ENCODE measurements at places on chromosomes 1 and 21.

DNA sequence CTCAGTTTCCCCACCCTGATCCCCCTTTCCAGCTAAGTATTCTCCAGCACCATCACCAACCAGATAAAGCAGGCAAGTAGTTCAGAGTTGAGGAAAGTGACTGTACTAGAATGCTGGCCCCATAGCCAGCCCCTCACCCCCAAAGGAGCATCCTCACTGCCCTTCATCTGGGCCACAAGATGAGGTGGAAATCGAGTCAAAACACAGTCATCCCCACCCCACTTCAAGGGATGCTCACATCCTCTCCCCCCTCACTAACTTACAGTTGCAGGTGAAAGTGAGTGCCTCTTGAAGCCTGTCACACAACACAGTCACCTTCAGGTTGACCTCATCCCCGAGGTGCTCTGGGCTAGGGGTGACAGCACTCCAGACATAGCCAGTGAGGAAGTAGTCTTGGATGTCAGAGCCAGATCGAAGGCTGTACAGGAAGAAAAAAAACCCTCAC is 30.4 kb downstream of the PIK3C2B start:
- DNase-seq, result no peak

DNA sequence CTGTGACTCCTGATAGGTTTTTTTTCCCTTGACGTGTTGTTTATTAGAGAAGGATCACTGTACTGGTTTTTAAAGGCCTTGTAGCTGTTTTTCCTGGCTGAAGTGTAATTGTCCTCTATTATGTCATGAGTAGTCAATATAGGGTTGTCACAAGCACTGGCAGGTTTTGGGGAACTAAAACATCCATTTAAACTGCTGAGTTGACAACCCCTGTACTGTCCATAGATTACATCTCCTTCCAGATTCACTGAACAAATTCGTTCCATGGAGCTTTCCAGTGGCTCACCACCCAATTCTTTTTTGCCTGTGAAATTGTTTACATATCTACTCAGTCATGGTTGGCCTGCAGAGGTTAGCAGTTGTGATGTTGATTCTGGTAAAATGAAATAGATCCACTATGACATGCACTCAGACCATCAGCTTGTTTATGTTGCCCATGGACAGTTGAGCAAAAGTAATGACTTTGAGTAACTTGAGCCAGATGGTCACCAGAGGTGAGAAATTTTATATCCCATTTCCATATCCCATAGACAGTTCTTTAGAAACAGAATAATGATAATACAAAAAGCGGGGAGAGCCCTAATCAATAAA is 59.9 kb upstream of the QSOX1 start:
- DNase-seq, result no peak

DNA sequence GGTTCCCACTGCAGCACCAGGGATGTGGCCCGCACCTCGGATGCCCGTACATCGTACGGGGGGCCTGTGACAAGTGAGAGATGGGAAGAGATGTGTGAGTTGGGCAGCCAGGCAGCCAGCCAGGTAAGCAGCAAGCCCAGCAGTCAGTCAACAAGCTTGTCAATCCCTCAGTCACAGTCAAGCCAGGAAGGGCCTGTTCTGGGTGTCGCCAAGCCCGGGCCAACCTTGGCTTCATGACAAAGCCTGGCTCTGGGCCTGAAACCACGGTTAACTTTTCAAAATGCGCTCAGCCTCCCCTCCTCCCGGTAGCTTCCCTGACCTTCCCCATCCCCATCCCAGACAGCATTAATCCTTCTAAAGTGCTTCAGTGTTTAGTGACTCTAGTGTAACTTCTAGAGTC is 31.8 kb downstream of the MYOM3 start:
- DNase-seq, result no peak

- peak; percentile 12 for DNase-seq
Observed at GRCh38 chr1:202805886-202806844, 2.1 kb downstream of the KDM5B start.

- no peak for DNase-seq
Observed at GRCh38 chr1:25944986-25945385, 38.8 kb upstream of the STMN1 start.

DNA sequence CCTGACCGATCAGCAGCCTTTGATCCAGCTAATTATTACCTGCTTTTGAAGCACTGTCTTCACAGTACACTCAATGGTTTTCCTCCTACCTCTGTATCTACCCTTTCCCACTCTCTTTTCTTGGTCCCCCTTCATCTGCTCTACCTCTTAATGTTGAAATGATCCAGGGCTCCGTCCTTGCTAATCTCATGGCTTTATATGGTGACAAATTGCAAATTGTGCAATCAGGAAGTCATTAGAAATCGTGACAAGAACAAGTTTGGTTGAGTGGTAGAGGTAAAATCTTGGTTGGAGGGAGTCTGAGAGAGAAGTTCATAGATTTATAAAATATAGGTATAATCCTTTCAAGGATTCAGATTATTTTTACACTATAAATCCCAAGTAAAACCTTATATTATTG is 9.6 kb upstream of the CYB5R1 start:
- no peak for DNase-seq

DNA sequence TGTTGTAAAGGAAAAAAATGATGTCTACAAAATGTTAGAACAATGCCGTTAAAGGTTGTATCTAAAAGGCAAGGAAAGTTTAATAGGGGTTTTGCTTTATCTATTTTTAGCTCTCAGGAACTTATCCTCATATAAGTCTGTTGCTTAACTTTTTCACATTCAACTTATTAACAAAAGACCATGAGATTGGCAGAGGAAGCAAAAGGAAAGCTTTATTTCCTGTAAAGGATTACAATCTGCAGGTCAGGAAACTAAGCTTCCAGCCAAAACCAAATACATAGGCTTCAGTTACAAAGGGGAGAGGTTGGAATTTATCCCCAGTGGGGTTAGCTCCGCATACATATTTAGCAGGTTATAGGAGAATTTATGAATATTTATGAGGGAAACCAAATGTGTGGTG is 58.7 kb upstream of the KIAA1614 start:
- no peak for DNase-seq

GRCh38 chr1:172185211-172185610 is 235.3 kb upstream of the C1orf105 start:
- DNase-seq, result no peak

GRCh38 chr1:8439015-8439702 is 121.2 kb downstream of the SLC45A1 start:
- DNase-seq, result no peak

DNA sequence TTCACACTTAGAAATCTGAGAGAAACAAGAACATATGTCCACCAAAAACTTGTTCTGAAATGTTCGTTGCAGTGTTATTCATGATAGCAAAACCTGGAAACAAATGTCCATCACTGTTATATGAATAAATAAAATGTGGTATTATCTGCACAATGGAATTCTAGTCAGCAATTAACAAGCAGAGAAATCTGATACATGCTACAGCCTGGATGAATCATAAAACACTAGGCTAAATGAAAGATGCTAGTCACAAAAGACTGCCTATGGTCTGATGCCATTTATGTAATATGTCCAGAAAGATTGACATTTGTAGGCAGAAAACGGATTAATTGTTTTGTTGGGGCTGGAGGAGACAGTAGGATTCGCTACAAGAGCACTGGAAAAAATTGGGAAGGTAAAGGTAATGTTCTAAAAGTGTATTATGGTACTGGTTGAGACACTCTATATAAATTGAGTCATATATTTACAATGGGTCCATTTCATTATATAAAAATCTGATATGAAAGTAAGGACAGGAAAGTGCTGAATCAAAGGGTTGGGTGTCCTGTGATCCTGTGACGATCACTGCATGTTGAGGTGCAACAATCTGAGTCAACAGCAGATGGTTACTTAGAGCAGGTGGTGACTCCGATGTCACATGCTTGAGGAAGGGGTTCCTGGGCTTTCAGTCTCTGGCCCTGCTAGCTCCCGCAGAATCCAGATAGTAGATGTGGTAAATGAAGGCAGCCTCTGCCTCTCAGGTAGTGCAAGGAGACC is 102.1 kb upstream of the NBPF4 start:
- no peak for DNase-seq

GRCh38 chr1:181655756-181656155 is 172.4 kb downstream of the CACNA1E start:
- no peak for DNase-seq

- no peak for DNase-seq
Observed at GRCh38 chr1:74689621-74690363, 16.2 kb upstream of the ERICH3 start.

GRCh38 chr21:36059823-36060158 is 535 bp downstream of the SETD4 start:
- DNase-seq, result peak; percentile 28

DNA sequence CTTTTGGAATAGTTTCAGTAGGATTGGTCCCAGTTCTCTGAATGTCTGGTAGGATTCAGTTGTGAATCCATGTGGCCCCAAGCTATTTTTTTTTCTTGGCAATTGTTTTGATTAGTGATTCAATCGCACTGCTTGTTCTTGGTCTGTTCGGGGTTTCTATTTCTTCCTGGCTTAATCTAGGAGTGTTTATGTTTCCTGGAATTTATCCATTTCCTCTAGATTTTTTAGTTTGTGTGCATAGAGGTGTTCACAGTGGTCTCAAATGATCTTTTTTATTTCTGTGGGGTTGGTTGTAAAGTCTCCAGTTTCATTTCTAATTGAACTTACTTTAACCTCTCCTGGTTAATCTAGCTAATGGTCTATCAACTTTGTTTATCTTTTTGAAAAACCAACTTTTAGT is 117.6 kb downstream of the NME7 start:
- DNase-seq, result no peak

DNA sequence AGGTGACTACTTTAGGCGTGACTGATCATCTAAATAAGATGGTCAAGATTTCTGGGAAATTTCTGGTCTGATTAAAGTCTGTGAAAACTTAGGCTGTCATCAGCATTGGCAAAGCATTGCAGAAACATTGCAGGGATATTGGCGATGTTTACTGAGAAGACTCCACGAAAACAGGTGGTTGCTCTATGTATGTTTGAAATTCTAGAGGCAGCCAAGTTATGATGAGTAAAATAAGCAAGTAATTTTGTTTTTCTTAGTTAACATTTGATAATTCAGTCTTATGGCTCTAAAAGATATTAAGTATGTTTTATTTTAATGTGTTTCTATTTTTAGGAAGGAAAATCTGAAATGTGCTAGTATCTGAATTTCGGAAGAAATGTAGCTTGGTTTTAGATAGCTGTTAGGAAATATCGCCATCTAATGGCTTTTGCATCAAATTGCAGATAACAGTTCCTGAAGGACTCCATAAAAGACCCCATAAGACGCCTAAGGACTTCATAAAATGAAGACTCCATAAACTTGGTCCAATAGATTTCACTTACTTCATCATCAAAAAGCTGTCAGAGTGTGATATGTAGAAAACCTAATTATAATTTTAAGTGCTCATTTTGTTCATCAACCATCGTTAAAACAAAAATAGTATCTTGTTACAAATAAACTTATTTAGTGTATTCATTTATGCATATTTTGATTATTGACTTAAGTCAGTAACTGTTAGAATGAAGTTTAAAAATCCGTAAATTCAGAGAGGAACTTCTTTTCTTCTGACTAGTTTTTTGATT is 344.6 kb downstream of the RYR2 start:
- peak; percentile 26 for DNase-seq

GRCh38 chr1:89995598-89996449 is 914 bp downstream of the ZNF326 start:
- DNase-seq, result no peak

- DNase-seq, result no peak
Observed at GRCh38 chr1:92927870-92928269, 33.4 kb downstream of the DIPK1A start.

- no peak for DNase-seq
Observed at GRCh38 chr21:40564318-40564717, 282.6 kb downstream of the DSCAM start.

- DNase-seq, result peak; percentile 93
Observed at GRCh38 chr1:228459091-228459993, 27.8 kb upstream of the RNF187 start.

GRCh38 chr1:15273274-15273673 is 26.3 kb downstream of the FHAD1 start:
- DNase-seq, result no peak

GRCh38 chr1:72221811-72222210 is 60.5 kb downstream of the NEGR1 start:
- DNase-seq, result no peak

GRCh38 chr1:9229549-9229948 is 5.0 kb upstream of the H6PD start:
- DNase-seq, result no peak

DNA sequence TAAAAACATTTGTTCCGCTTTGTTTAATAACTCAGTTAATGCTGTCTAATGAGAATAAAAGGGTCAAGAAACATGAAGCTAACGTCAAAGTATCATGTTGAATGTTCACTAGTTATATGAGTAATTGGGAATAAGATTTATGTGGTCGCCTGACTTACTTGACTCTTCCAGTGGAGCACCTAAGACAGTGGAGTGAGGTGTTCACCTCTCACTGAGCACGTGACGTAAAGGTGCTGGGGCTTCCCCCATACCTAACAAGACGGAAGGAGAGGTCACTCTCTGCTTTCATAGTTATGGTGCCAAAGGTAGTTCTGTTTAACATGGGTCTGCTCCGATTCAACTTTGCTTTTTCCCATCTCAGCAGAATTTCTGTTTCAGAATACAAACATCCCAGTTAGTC is 686 bp downstream of the KMO start:
- no peak for DNase-seq

DNA sequence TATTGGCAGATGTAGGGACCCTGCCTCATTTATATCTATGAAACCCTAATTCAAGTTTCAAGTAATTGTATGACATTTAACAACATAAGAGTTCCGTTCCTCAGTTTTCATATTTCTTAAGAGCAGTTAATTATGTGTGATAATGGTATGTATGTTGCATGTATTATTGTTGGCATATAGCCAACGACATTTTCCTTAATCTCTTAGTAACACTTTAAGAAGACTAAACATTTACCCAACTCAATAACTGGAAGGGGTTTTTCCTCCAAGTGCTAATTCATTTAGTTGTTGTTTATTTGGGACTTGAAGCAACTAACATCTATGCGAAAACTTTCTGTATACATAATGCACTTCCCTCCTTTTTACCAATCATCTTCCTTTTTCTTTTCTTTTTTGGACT is 1.5 kb upstream of the RALGPS2 start:
- DNase-seq, result no peak

DNA sequence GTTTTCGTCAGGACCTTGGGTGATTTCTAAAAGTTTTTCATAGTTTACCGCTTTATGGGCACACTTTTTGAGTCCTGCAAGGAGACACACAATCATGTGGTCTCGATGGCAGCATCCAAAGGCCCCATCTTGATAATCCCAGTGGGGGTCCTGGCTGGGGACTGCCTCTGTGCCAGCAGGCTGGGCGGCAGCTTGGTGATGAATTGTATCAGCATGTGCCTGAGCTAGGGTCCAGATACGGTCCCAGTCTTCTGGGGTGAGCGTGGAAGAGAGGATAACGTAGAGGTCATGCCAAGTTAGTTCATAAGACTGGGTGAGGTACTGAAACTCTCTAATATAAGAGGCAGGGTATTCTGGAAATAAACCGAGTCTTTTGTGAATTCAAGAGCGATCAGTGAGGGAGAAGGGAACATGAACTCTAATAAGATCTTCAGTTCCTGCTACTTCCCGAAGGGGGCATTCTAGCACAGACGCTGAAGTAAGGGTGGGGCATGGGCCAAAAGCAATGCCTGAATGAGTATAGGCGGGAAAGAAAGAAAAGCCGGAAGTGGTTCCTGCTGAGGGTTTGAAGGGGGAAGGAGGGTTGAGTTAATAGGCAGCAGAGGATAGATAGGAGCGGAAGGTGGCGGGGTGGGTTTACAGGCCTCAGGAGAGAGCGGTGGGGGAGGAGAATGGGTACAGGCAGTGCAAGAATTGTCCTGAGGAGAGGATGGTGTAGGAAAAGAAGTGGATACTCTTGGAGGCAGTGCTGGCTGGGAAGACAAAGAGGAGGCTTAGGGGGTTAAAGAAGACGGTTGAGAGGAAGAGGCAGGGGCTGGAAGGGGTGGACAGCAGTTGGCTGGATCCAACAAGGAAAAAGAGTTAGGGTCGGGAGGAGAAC is 1.6 kb downstream of the ERVH48-1 start:
- peak; percentile 83 for DNase-seq
